ENCODE measurements at places on chromosomes 3 and 15.

GRCh38 chr3:12884790-12885582, 43.6 kb upstream of the RPL32 start:
- no peak for DNase-seq

- no peak for DNase-seq
Observed at GRCh38 chr15:25058080-25058785, 103.4 kb downstream of the SNRPN start.

GRCh38 chr3:47849699-47850563, 47.0 kb downstream of the DHX30 start:
- DNase-seq, result no peak

DNA sequence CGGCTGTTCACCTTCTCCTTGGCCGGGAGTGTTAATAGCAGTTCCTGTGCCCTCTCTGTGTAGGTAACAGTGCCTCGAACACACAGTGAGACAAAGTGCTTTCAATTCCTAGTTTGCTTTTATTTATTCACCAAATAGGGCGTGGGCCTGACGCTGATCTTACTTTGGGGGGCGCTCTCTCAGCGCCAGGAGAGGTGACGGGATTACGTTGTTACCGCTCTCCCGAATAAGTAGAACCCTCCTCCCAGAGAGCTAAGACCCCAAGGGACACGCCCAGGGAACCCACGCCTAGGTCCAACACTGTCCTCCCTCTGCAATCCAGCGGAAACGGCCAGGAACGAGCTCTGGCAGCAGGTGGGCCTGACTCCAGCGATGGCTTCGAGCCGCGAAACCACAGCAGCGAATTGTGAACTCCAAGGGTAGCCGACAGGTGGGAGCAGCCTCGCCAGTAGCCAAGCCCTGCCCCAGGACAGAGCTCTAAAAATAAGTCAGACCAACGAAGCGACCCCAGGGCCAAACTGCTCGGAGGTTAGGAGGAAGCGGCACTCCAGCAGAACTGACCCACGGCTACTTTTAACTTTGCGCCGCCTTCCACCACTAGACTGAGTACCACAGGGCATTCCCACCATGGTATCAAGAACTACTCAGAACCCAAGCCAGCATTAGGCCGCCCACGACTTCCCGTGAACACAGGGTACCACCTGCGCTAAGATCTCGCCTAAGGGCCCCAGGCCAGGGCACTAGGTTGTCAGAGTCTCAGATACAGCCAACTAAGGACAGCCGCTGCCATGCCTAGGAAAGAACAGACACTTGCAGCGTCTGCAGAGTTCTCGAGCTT, 1.6 kb upstream of the SIN3A start:
- peak; percentile 80 for DNase-seq

DNA sequence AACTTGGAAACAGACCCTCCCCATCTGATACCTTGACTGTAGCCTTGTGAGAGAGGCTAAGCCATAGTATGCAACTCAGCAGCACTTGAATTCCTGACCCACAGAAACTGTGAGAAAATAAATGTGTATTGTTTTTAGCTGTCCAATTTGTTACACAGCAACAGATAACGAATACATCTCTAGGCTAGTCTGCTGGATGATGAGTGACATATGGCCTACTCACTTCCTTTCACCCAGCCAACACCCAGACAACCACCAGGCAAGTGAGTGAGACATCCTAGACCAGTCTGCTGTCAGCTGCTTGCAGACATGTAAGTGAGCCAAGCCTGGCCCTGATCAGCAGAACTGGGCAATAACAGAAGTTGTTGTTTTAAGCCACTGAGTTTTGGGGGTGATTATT, 19.2 kb upstream of the SMAD6 start:
- no peak for DNase-seq

DNA sequence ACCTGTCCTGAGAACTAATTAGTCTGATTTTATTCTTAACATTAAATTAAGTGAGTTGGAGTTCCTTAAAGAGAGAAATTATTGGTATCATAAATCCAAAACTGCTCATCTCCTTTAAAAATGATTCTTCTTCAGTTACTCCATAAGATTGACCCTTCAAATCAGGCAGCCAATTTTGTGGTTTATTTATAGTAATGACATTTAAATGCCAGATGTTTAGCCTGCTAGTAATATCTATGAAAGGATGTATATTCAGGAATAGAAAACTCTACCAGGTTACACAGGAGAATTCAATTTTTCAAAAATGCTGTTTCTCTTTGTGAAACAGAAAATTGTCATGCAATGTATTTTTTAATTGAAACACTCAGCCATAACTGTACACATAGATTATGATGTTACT, 457.8 kb upstream of the ROBO2 start:
- no peak for DNase-seq

DNA sequence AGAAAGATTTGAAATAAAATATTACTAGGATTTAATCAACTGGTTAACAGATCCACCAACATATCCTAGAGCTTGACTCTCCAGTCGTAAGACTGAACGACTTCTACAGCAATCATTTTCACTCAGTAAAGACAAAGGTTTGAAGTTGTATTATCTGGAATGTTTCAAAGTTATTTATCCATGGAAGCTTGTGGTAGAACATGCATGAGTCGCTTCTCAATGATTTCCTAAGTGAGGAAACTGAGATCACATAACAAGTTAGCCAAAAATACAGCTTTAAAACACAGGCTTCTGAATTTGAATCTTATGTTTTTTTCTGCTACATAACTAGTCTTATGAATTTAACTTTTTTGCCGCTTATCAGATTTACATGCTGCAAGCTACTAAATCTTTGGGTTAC, 241.8 kb downstream of the FOXP1 start:
- DNase-seq, result no peak

DNA sequence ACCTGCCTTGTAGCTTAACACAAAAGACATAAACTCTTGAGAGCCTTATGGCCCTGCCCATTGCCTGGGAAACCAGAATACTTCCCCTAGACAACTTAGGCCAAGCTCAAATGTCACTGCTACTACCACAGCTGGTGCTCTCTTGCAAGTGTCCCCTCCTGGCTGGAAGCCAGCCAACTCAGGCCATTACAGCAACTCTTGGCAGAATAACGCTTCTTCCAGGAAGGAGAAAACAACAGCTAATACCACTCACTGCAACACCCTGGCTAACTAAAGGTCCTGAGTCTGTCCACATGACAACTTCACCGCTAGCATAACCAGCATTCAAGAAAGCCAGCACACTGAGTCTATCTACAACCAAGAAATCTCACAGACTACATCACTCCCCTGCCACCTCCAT, 5.1 kb upstream of the B4GALT4 start:
- DNase-seq, result no peak

DNA sequence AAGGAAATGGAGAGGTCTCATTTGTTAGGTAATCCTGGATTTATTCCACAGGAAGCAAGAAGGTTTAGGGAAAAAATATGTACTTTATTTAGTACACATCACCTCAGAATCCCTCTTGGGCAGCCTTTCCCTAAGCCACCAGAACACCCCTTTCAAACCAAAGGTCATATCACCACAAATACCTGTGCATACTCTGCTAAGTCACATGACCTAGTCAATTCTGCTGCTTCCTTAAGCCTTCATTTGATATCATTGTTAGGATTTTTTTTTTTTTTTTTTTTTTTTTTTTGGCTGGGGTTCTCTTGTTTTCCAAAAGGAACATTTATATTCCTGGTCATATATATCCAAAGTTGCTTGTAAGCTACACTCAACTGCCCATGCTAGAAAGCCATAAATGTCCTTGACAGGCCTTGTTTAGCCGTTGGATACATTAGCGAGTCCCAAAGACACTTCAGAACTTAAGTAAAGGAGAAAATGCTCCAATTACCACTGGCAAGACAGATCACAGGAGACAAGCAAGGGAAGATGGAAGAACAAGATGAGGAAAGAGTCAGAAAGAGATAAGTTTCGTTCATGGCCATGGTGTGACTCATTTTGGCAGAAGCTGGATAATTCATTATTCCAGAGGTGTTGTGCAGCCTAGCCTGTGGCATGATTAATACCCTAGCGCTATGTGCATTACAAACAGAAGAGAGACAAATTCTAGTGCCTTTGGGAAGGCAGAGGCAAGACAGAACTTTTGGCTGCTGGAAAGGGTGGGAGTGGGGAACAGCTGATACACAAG, 155.6 kb upstream of the SLC2A2 start:
- DNase-seq, result no peak

GRCh38 chr3:57694146-57694545, 1.3 kb upstream of the DENND6A start:
- no peak for DNase-seq

DNA sequence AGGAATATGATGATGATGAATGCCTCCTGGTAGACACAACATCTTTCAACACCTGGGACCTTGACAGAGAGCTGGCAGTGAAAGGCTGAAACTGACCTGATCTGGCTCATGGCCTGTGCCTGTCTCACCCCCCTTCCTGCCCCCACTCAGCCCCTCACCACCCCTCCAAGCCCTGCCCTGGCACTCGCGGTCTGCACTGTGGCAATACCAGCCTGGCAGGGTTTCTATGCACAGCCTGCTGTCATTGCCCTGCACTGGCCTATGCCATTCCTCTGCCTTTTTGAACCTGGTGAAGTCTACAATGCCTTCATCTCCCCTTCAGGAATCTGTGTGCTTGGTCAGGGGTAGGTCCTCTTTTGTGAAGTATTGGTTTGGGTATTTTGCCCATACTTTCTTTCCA, 56.5 kb downstream of the ACAD9 start:
- DNase-seq, result no peak

GRCh38 chr3:147391781-147392624, 14.3 kb downstream of the ZIC4 start:
- no peak for DNase-seq

GRCh38 chr3:94071713-94072284, 8.9 kb downstream of the NSUN3 start:
- DNase-seq, result no peak

- DNase-seq, result no peak
Observed at GRCh38 chr15:63933522-63933921, 99.8 kb upstream of the HERC1 start.

- DNase-seq, result no peak
Observed at GRCh38 chr15:37133602-37134001, 33.3 kb upstream of the MEIS2 start.

GRCh38 chr3:180294282-180295027, 257.7 kb upstream of the PEX5L start:
- DNase-seq, result no peak

DNA sequence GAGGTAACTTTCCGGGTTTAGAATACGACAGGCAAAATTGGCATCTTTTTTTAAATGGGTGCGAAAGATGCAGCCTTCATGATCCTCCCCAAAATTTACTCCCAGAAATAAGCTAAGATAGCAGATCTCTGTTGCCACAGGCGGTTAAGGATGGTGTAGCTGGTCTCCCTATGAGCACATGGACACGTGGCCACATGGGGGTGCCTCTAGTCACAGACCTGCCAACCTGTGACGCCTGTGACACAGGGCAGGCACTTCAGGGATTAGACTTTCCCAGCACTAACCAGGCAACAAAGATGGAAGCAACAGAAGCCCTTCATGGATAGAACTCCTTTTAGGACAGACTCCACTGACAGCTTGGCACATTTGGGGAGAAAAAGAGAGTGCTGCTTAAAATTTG, 320.3 kb downstream of the THSD4 start:
- DNase-seq, result no peak

DNA sequence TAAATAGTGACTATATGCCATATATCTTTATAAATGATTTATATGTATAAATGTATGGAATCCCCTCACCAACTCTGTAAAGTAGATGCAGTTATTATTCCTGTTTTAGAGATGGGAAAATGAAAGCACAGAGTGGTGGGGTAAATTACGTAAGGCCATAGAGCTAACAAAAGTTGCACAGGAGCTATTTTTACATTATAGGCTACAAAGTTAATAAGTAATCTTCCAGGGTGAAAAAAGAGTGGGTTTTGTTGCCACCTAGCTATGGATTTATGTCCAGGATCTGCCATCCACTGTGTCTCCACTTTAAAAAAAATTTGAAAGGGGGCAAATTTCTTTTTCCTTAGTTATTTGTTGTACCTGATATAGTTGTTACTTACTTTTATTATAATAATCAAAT, 235.7 kb downstream of the MCTP2 start:
- no peak for DNase-seq

GRCh38 chr3:197339841-197340520, 41.6 kb upstream of the DLG1 start:
- DNase-seq, result no peak

- DNase-seq, result no peak
Observed at GRCh38 chr3:160199108-160199507, 26.1 kb upstream of the C3orf80 start.
